NCI-H1417 treated with DMSO at 0.1 percent for 48 hours (cell line): ENCODE measurements at places on chromosomes 12 and 14.

GRCh38 chr12:96295532-96296160, 101.5 kb downstream of the ELK3 start:
- no peak for DNase-seq

DNA sequence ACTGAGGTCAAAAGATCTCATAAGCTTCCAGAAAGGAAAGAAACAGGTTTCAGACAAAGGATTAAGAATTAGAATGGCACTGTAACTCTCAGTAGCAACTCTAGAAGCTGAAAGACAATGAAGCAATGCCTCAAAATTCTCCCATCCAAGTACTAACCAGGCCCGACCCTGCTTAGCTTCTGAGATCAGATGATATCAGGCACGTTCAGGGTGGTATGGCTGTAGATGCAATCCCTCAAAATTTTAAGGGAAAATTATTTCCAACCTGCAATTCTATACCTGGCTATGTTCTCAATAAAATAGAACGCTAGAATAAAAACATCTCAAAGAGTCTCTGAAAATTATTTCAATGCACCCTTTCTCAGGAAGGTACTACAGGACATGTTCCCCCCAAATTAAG, 19.6 kb downstream of the NOXRED1 start:
- no peak for DNase-seq

- no peak for DNase-seq
Measured at GRCh38 chr14:61537563-61538463, 157.5 kb upstream of the HIF1A start.

- DNase-seq: no peak
Measured at GRCh38 chr14:35881280-35881679, 55.1 kb downstream of the BRMS1L start.

- no peak for DNase-seq
Measured at GRCh38 chr12:90235642-90236041, 527.0 kb upstream of the ATP2B1 start.

GRCh38 chr14:75440733-75441477, 13.1 kb downstream of the JDP2 start:
- no peak for DNase-seq

GRCh38 chr12:103572312-103573045, 14.6 kb upstream of the STAB2 start:
- DNase-seq: no peak

DNA sequence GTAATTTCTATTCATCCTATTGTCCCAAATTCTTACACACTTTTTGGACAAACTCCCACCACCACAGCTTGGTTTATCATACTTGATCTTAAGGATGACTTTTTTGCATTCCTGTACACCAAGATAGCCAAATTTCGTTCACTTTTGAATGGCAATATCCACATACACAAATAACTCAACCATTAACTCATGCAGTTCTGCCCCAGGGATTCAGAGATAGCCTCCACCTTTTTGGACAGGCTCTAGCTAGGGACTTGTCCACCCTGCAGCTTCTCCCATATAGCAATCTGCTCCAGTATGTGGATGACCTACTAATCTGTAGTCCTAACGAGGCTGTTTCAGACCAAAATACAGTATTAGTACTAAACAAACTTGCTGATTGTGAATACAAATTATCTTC, 32.7 kb upstream of the OXA1L start:
- DNase-seq: no peak

- DNase-seq: no peak
Measured at GRCh38 chr14:100129161-100129589, 30.3 kb downstream of the DEGS2 start.

DNA sequence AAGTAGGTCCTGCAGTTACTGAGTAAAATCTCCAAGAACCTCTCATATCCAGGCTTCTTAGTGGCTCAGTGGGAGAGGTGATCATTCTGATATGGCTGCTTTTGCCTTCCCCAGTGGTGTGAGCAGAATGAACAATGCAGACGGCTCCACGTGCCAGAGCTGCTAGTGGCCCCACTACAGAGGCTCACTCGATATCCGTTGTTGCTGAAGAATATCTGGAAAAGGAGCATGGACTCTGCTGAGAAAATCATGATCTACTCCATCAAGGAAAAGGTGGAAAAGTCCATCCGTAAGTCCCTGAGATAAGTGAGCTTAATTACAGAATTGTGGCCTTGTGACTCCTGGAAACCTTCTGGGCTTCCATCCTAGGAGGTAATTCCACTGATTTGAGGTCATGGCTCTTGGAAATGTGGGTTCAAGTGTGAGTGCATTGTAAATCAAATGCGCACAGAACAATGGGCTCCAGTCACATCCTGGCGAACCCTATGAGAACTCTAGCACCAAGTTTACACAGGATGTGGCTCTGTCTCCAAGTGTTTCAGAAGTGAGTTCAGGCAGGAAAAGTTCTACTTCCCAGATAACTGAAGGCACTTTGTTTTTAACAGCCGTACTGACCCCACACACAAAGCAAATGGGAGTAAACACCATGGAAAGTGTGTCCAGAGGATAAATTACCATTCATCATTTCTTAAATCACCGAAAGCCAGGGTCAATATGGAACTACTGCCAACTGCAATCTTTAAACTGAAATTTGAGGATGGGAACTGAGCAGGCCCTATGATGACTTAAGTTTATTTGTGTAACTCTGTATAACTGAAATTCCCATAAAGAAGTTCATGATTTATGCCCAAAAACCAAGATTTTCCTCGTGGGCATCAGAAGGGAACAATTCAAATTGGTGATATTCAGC, 51.4 kb downstream of the PLEKHG7 start:
- DNase-seq: no peak

- no peak for DNase-seq
Measured at GRCh38 chr12:120444676-120445075, 1.5 kb downstream of the TRIAP1 start.

DNA sequence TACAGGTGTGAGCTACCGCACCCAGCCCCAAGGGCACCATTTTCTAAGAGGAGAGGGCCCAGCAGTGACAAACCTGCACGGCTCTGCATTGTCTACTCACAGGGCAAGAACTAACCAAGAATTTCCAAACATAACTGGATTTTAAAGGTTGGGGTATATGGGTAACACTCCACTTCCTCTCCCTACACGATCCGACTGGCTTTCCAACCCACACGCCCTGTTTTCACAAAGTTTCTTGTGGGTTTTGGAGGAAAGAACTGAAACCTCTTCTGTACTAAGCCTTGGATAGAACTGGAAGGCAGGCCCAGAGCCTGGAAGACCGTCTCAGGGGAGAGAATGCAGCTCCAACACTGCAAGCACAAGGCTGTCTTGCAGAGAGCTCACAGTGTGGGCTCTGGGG, 24.9 kb downstream of the SNRNP35 start:
- no peak for DNase-seq

GRCh38 chr14:73965216-73965615, 15.1 kb downstream of the COQ6 start:
- DNase-seq: no peak

DNA sequence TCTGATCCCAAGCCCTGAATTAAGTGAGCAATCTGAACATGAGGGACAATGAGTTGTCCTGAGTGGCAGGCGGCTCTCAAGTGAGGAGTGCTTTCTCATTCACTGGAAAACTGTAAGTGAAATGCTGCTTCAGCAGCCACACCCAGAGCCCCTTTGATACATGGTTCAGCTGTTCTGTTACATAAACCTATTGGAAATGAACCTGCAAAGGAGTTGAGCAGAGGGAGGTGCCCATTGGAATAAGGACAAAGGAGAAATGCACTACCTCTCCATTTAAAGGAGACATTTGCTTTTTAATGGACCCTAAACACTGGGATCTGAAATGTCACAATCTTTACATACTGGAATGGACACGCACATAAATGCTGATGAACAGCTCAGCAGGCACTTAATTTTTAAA, 169.9 kb downstream of the CACNA1C start:
- DNase-seq: no peak

DNA sequence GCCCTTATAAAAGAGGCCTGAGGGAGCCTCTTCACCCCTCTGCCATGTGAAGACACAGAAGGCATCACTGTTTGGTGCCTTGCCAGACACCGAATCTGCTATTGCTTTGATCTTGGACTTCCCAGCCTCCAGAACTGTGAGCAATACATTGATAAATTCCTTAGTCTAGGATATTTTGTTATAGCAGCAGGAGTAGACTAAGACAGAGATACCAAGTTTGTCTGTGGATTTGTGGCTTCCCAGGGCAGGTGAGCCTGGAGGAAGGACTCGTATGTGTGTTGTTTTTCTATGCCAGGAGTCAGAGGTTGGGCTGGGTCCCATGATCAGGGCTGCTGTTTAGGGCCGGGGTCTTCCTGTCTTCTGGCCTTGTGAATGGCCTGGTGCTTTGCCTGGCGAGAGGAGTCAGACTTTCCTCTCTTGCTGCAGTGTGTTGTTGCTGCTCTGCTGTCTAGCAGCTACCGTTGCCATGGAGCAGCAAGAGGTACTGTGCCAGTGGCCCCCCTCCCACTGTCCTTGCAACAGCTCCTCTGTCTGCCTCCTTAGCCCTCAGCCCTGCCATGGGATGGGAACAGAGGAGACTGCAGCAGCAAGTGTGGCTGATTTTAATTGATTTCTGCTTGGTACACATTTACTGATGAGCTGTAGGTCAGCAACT, 111.2 kb downstream of the CHST11 start:
- no peak for DNase-seq
